ENCODE measurements at places on chromosomes 16 and 17.
A peak's percentile ranks its signal among the peaks of the same experiment; 100 is the strongest.

GRCh38 chr16:1812732-1813163 lies 13.9 kb downstream of the HAGH start:
- DNase-seq = peak; percentile 28

DNA sequence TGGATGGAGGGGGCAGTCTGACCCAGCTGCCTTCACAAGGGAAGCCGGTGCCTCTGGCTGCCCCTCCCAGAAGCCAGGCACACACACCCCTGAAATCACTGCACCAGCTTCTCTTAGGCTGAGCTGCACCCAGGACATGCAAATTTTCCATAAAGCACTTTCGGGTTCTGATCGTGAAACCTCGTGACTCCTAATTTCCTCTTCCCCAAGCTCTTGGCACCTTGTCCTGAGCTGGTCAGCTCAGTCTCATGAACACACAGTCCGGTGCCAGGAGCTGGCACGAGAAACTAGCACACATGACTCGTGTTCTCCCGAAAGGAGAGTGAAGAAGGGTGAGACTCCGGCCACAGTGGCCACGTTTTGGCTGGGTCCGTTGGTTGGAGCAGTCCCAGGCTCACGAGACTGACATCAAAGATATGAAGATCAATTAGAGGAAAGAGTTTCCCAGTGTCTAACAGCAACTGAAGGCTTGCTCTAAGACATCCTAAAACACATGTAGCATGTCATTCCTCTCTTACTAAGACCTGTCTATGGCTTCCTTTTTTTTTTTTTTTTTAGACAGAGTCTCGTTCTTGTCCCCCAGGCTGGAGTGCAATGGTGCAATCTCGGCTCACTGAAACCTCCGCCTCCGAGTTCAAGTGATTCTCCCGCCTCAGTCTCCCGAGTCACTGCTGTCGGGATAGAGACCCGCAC lies 9.2 kb upstream of the ABR start:
- DNase-seq = no peak

DNA sequence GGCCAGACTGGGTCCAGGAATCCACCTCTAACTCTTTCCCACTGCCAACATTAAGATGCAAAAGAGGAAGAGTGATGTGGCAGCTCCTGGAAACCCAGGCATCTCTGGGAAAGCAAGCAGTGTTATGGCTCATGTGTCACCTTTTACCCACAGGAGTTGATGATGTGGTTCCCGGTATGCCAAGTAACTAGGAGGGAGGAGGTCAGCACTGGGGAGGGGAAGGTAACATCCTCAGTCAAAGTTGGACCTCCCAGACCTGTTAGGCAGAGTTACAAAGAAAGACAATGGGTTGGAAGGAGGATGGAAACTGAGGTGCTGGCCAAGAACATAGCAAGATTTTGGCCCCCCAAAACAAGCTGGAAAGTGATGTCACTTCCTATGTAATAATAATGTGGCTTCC lies 11.4 kb downstream of the KRABD2 start:
- no peak for DNase-seq

DNA sequence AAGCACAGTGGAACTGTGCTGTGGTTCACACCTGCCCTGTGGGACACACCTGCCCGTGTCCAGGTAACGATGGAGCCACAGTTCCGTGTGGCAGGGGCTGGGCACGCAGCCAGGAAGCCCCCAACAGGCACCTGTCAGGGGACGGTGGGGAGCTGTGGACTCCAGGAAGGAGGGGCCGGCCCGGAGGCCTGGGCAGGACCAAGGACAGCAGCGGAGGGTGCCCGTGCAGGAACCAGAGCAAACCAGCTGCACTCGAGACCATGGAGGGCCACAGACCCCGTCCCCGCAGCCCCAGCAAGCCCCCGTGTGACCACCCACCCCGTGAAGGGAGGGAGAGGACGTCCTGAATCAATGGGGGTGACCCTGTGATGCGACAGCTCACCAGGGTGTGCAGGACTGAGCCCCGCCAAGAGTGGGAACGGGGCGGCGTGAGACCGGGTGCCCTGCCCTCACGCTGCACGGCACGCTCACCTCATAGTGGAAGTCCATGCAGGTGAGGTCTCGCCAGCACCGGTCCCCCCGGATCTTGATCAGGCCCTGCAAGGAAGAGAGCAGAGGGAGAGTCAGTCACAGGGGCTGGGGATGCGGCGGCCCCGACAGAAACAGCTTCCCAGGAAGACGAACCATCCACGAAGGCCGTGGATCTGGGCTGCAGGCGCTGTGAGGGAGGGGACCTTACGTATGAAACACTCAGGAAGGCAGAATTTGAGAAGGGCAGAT lies 78.1 kb downstream of the LMF1 start:
- DNase-seq = no peak

DNA sequence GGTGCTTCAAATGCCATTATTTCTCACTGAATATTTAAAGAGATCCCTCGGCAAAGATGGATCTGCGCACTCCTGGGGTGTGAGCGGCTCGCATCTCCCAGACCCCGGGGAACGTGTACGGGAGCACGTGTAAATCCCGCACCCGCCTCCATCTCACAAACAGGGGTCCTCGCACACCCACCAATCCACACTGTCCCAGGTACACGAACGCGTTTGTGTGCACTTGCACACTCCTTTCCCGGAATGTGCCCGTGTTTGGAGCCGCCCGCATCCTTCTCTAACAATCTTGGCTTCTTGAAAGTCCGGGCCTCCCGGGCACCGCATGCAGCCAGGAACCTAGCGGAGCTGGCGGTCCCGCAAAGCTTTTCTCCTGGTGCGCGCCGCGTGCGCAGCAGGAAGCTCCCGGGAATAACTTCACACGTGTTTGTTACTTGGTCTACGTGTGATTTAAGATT lies 2.5 kb upstream of the SALL1 start:
- DNase-seq = no peak

DNA sequence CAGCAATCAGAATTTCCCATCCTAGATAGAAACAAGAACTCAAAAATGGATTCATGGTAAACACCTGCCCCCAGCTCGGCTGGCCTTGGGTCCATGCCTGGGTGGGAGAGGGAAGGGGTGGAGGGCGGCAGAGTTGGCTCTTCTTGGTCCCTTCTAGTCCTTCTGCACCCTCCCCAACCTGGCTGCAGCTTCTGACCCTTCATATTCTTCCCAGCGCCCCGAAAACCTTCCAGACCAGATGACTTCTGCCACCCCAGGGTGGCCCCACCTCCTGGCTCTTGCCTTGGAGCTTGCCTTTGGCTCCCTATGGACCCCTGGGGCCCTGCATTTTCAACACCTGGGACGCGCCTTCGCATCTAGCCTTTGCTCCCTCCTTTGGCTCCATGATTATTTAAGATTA lies 5.4 kb upstream of the GJD3 start:
- DNase-seq = no peak

- no peak for DNase-seq
Observed at GRCh38 chr17:48809182-48809581, 7.8 kb downstream of the TTLL6 start.

DNA sequence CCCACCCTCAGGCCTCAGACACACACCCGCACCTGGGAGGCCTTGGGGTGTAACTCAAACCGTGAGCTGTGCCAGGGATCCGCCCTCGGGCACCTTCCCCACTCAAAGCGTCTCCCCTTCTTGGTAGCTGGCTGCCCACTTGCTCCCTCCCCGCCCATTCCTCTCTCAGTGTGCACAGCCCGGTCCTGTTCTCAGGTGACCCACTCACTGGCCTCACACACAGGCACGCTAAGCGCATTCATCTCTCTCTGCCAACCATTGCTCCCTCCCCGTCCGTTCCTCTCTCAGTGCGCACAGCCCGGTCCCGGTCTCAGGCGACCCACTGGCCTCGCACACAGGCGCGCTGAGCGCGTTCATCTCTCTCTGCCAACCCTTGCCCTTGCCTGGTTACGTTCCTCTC lies 20.8 kb downstream of the WDR45B start:
- DNase-seq = no peak

DNA sequence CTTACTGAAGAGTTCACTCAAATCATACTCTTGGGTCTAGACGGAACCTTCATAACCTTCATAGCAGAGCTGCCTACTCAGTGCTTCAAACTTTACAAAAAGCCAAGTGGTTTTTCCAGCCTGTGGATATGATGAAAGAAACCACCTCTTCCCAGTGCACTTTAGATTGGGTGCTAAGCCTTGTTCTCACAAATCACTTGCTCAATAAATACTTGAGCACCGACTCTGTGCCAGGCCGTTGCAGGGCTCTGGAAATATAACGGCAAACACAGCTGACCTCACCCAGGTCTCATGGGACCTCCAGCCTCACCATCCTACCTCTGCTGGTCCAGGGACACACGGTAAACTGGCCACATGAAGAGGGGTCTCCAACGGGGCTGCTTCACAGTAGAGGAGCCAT lies 35.7 kb downstream of the CDRT4 start:
- DNase-seq = no peak

DNA sequence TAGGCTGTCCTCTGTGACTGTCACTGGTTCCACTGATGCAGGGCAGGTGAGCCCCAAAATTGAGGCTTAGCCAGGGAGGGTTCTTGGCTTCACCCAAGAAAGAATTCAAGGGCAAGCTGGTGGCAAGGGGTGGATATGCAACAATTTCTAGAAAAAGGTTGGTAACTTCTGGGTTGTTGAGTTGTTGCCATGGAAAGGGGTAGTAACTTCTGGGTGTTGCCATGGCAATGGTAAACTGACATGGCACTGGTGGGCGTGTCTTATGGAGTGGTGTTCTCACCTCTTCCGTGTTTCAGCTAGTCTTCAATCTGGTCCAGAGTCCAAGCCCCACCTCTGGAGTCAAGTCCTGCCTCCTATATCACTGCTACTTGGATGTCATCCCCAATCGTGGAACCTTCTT lies 9.5 kb upstream of the GUCY2D start:
- no peak for DNase-seq

DNA sequence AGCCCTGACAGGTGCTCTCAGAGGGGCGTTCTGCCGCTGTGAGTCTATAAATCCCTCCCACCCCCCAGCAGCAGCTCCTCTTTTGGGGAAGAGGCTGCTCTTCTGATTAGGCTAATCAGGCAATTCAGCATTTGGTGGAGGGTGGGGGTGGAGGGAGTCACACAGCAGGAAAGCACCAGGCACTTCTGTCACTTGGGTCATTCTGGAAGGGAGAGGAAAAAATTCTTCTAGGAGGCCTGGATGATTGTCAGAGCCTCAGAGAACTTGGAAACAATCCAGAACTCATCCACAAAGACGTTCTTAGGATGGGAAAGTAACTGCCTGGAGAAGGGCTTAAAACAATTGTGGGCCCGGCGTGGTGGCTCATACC lies 7.3 kb upstream of the SSTR2 start:
- no peak for DNase-seq

- DNase-seq = no peak
Observed at GRCh38 chr17:10631701-10632100, 25.4 kb downstream of the MYH3 start.

GRCh38 chr17:71933306-71933705 lies 187.5 kb upstream of the SOX9 start:
- no peak for DNase-seq

GRCh38 chr16:62036101-62036801 lies at the start of gene CDH8:
Gene CDH8 (minus strand): TSS chr16:62036438. CDS start chr16:62021403, 15,035 bp downstream.
- DNase-seq = no peak

DNA sequence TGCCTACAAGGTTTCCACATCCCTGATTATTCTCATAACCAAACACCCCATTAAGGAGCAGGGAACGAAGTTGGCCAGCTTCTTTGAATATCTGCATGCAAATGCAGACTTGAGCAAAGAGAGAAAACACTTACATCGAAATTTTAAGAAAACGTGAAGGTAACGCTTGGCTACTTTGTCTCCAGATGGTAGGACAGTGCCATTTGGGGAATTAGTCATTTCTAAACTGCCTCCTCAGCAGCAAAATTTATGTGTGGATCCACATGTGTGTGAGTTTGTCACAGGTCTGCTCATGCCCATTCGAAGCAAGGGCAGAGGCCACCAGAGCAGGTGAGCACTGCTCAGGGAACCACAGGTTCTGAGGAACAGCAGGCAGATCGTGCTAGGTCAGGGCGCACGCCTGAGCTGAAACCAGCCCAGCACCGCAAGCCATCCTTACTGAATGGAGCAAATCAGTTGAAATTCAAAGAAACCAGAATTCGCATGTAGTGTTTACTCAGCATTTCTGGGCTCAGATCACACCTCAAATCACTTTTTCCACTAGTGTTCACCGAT lies 80.1 kb downstream of the SOCS1 start:
- DNase-seq = no peak

GRCh38 chr16:89658221-89658879 lies 714 bp downstream of the SPATA33 start:
- DNase-seq = no peak

GRCh38 chr17:78956254-78956653 lies 23.5 kb downstream of the LGALS3BP start:
- DNase-seq = no peak

- no peak for DNase-seq
Observed at GRCh38 chr17:35372846-35373533, 431 bp downstream of the SLFN11 start.

GRCh38 chr16:62254847-62255246 lies 218.6 kb upstream of the CDH8 start:
- no peak for DNase-seq

GRCh38 chr16:85986931-85987749 lies 88.2 kb downstream of the IRF8 start:
- DNase-seq = no peak

DNA sequence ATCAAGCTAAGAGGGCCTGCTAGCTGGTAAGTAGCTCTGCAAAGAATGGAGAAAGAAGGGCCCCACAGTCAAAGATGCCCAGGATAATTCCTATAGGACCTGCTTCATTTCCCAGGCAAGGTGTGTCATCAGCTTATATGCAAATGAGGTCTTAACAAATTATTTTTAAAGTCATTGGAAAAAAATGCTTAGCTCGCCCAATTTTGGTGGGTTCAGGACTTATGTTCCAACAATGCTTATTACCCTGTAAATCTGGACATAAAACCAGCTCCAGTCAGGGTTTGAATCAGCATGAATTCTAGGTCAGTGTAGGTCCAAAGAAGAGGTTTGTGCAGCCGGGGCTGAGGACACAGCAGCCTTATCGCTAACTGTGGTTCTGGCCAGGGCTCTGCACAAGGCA lies 25.4 kb downstream of the ACLY start:
- DNase-seq = no peak

- DNase-seq = no peak
Observed at GRCh38 chr17:27553019-27553511, 77.9 kb upstream of the LGALS9 start.

DNA sequence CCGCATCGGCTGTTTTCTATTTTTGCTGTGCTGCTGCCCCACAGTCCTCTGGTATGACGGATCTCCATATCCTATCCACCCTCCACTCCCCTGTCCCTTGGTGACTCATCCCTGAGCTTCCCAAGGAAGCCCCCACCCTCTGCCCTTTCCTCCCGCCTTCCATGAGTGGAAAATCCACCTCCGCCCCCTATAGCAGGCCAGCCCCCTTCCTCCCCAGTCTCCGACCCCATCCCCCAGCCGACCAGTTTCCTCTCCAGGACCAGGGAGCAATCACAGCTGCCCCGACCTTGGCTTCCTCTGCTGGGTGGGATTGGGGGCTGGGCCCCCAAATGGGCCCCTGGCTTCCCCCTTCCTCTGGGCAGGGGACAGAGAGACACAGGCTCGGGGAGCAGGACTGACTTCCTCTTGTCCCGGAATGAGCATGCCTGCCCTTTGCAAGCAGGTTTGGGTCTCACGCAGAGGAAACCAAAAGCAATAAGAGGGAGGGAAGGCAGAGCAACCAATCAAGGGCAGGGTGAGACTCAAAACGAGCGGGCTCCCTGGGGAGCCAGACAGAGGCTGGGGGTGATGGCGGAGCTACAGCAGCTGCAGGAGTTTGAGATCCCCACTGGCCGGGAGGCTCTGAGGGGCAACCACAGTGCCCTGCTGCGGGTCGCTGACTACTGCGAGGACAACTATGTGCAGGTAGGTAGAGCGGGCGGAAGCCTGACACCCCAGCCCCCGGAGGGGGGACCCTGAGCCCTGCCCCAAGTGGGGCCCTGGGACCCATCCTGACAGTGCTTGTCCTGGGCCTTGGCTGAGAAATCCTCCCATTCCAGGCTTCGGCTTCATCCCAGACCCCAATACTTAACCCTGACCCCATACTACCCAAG lies at the start of the genes ABI3 and GNGT2:
Gene ABI3, plus strand, starts transcription at position 550 of the 872 bp plus-strand sequence. Its CDS starts 18 bp downstream, at position 568.
Gene GNGT2, minus strand, starts transcription at position 417 of the 872 bp plus-strand sequence. CDS start 3,152 bp downstream, outside the sequence.
- DNase-seq = no peak
